ENCODE measurements at places on chromosomes 5 and 9.

DNA sequence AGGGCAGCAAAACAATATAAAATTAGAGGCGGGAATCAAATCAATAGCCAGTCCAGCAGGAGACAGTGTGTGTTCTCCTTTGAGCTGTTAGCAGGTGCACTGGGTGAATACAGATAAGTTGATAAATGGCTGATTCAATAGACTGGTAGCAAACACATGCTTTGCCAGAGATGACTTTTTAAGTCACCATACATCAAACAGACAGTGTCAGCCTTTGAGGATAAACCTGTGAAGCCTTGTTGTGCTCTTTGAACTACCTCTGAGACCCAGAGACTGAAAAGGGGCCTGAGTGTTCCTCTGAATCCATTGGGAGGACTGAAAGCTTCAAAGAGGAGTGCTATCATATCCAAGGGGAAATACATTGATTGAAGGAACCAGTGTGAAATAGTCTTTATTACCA is 301.9 kb downstream of the RASEF start:
- DNase-seq = no peak

DNA sequence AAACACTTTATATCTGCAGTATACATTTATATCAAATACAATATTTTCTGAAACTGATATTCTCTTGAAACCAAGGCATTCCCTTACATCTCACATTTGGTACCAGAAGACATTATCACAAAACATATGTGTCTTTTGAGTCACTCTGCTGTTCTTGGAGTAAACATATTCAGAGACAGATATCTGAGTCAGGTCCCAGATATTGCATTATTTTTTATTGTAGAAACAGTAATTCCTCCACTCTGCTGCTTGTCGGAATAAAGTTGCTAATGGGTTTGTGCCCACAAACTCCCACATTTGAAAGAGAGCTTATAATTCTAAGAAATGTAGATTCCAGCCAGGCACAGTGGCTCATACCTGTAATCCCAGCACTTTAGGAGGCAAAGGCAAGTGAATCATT is 261.1 kb upstream of the DAPK1 start:
- DNase-seq = no peak

- no peak for DNase-seq
These were observed 842.6 kb upstream of the ACO1 start for GRCh38 chr9:31541721-31542281.

DNA sequence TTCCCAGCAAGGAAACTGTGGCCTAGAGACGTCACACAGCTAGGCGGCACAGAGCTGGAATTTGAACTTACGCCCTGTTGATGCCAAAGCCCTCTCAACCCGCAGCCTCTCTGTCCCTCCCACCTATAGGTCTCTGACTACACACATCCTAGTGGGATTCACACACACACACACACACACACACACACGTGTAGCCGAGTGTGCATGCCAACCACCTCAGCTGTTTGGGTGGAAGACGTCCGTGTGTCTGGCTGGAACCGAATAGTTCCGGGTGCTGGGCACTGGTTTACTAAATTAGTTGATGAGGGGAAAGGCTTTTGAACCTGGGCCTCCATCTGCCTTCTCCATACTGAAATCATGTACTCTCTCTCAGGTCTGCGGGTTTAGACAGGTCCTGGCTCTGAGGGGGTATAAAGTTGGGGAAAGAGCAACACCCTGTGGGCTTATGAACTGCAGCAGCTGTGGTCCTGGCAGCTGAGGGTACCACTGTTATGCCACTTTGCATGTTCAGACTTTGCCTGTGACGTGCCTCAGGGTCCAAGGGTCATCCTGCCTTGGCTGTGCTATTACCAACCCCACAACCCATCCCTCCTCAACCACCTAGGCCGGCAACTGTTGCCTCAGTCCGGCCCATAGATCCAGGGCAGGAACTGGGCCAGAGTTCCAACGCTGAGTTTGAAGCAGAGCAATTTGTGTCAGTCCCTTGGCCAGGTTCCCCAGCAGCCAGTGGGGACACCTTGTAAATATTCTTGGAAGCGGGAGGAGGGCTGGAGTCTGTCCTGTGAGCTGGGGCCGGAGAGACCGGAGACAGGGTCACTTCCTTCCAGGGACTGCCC is 50.5 kb downstream of the PSD2 start:
- DNase-seq = no peak

DNA sequence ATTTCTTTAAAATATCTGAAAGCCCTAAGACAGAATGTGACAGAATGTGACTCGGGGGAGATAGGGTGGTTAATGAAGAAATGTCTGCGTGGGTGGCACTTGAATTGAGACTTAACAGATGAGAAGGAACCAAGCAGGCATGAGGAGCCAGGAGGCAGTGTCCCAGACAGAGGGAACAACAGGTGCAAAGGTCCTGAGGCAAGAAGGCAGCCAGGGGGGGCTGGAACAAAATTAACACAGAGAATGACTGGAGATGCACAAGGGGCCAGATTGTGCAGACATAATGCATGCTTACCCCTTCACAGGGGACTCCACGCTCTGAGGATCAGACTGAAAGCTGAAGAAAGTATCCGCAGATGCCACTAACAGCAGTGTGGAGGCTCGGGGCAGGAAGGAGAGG is 1.7 kb downstream of the LMAN2 start:
- no peak for DNase-seq

DNA sequence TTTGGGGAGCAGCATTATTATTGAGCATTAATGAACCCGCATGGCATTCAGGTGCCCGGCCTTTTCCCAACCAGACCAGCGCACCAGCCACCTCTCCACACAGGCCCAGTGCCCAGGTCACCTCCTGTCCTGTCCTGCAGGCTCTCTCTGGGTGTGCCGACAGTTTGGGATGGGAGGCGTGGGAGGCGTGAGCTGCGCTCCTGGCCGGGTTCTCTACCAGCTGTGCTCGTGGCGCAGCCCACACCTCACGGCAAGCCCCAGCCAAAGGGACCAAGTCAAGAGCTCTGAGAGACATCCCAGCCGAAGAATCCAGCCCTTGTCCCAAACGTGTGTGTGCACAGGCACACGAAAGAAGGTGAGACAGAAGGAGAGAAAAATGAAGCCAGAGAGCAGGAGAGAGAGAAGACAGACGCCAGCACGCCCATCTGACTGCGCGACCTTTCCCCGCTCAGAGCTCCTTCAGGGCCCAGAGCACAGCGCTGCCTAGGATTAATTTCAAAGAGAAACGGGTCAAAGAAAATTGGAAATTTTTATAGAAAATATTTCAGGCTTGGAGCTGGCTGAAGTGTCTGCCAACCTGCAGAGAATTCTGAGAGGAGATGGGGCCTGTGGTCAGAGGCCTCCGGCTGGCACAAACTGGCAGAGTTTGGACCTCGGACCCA is 81.7 kb downstream of the ADAMTS2 start:
- peak; percentile 47 for DNase-seq

DNA sequence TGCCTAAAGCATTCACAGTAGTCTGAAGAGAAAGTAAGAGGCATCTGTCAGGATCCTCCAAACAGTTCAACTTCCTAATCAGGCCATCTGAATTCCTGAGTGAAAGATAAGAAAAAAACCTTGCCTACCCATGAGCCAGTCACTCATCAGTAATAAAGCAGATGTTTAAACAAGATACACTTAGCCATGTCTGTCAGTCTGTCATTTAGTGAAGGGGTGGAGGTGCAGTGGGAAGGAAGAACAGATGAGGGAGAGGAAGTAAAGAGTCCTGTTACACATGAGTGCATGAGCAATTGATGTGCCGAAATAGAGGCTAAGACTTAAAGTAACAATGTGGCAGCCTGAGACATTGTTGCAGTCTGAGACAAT is 29.9 kb upstream of the DMRTA1 start:
- DNase-seq = no peak

- DNase-seq = no peak
These were observed 171.8 kb upstream of the TAS2R1 start for GRCh38 chr5:9801908-9802307.

- peak; percentile 64 for DNase-seq
These were observed 3.1 kb upstream of the AHRR start for GRCh38 chr5:318341-318897.

- no peak for DNase-seq
These were observed 43.4 kb downstream of the RXRA start for GRCh38 chr9:134369416-134370212.
